ENCODE measurements at places on chromosomes 2 and 18.

- no peak for DNase-seq
Measured at GRCh38 chr2:11567631-11568031, 33.8 kb downstream of the GREB1 start.

- no peak for DNase-seq
Measured at GRCh38 chr18:21474621-21475020, 125.9 kb downstream of the ESCO1 start.

- DNase-seq: peak; percentile 4
Measured at GRCh38 chr2:187168720-187169713, 279.0 kb downstream of the CALCRL start.

DNA sequence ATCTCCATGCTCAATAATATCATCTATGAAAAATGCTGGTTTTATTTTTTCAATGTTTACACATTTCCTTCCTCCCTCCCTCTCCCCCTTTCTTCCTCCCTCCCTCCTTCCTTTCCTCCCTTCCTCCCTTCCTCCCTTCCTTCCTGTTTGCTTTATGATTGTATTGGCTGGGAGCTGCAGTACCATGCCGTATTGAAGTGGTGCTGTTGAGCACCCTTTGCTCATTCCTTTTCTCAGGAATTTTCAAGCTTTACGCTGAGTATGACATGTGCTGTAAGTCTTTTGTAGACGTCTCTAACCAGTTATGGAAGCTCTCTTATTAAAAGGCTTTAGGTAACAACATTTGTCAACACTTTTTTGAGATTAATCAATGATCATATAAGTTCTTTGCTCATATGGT lies 100.4 kb downstream of the SNTG2 start:
- DNase-seq: peak; percentile 70

DNA sequence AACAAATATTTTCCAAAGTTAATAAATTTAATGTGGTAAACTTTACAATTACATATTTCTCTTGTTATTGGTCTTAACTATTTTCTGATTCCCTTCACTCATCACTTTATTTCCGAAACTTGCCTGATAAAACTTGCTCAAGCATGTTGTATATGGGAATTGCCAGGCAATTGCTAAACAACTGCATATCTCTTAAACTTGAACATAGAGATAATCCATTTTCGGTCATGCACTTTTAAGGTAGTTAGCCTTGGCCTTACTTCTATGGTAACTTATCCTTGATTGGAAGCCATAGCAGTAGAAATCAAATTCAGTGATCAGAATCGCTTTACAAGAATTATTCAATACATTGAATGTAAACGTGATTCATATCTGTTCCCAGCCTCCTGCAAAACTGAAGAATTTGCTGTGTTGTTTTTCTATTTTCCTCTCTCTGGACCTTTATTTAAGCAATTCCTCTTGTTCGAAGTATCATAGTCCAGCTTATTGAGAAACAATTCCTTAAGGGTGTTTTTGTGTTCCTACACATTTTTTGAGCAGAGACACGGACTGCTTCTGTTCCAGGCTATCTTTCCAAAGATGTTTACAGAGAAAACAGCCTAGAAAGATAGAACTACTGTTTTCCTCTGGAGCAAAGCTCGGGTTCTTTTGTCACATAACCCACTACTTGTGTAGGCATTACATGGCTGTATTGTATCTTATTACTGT lies 674.3 kb downstream of the IRS1 start:
- DNase-seq: no peak

DNA sequence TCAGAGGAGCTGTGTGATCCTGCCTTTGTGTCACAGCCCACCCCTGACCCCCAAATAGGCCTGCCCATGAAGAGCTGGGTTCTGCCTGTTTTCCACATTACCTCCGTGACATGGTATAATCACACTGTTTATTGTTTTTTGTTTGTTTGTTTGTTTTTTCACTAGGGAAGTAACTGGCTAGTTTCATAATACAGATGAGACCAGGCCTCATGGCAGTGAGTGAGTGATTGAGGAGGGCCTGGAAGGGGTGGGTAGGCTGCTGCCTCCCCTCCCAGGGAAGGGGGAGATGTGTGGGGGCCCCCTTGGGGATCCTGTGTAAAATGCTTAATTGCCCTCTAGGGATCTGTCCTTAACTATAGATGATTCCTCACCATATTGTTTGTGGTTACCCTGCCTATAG lies 190.5 kb downstream of the LDLRAD4 start:
- DNase-seq: no peak

DNA sequence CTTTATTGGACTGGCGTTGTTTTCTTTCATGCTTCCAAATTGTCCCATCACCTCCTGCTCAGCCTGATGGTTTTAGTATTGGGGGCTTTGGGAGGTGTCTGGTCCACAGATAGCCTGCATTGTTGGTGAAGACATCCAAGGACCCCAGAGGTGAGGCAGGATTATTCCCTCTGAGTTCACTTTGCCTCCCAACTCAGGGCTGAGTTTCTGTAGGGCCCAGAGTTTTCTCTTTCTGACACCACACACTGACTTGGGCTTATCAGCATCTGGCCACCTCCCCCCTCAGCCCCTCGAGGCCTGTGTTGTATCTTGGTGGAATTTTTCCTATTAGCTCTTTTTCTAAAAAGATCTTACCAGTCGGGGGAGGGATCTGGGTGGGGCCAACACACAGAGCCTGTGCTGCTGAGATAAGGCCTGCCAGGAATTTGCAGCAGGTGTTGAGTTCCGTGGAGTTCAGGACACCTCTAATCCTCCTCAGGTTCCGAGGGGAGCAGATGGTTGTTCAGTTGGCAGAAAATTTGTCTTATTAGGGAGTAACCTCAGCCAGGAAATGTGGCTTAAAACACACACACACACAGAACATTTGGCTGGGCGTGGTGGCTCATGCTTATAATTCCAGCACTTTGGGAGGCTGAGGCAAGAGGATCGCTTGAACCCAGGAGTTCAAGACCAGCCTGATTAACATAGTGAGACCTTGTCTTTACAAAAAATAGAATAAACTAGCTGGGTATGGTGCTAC lies 7.3 kb downstream of the EMILIN2 start:
- DNase-seq: no peak

DNA sequence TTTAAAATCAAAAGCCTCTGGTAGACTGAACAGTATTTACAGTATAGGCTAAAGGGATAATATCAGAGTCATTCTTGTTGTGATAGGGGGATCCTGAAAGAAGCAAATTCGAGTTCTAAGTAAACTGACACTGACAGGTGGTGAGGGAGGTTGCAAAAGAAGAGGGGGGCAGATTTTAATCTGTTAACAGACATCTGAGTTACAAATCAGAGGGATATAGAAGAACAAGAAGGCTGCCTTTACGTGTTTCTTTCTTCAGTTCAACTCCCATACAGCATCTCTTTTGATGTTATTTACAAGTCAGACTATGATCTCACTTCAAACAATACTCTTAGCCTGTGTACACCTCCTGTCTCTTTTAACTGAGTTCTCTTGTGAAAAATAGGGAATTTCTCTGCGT lies 16.3 kb upstream of the ITGA4 start:
- DNase-seq: no peak

DNA sequence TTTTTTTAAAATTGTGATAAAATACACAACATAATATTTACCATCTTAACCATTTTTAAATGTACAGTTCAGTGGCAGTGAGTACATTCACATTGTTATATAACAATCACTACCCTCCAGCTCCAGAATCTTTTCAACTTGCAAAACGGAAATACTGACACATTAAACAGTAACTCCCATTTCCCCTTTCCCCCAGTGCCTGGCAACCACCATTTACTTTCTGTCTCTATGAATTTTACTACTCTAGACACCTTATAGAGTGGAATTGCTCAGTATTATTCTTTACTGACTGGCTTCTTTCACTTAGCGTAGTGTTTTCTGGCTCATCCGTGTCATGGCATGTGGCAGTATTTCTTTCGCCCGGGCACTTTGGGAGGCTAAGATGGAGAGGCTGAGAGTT lies 32.6 kb downstream of the FASTKD2 start:
- no peak for DNase-seq

GRCh38 chr2:75224636-75225094 lies 25.3 kb upstream of the TACR1 start:
- DNase-seq: peak; percentile 70

DNA sequence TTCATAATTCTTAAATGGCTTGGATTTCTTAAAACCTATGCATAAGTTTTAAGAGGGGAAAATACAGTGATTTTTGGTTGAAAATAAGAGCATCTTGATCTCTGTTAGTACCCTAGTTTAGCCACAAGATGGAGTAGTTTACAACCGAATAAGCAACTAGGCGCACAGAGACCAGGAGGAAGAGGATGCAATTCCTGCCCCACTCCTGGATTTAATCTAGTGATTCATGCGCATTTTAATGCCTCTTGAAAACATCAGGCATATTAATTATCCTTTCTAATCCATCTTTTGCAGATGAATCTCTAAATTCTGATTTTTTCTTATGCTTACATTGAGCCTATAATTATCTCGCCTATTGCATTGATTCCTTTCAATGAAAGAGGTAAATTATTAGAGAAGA lies 76.7 kb downstream of the MRPS9 start:
- peak; percentile 78 for DNase-seq

DNA sequence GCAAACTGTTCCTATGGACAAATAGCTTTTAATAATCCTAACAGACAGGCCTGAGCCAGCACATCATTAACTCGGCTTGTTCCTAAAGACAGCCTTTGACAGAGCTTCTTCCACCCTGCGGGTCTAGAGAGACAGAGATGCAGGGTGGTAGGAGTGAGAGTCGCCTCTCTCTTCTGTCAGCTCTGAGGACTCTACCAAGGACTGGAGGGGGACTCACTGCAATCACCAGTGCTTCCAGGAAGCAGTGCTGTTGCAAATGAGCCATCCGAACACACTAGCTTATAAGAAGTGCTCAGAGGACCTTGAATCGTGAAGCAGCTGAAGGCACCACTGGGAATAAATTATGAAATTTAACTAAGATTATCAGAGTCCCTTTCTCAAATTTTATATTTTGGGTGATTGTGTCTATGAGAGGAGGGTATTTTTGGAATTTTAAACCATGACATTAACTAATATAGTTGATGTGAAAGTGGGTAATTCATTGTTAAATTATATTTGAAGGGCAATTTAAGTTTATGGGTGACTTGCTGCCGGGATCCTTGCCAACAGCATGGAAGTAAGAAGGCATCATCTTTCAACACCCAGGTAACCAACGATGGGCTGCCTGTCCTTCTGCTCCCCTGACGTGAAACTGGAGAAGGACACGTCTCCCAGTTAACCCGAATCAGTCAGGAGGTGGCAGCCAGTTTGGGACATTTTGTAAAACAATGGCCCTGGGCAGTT lies 43.6 kb upstream of the PXDN start:
- peak; percentile 62 for DNase-seq

DNA sequence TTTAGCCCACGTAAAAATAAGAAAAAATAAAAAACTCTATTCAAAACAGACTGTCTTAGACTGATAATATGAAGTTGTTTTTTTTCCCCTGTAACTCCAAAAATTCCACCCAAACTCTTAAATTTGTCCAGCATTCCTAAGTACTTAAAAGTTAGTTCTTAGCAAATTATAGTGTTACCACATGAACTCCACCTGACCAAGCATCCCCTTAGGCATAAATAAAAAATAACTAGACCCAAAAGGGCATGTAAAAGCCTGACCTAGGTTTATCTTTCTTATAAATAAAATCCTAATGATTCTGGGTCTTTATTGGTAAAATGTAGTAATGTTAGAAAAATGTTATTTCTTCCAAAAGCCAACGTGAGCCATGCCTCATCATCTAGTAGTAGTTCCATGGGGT lies 54.3 kb downstream of the TTC21B start:
- no peak for DNase-seq

DNA sequence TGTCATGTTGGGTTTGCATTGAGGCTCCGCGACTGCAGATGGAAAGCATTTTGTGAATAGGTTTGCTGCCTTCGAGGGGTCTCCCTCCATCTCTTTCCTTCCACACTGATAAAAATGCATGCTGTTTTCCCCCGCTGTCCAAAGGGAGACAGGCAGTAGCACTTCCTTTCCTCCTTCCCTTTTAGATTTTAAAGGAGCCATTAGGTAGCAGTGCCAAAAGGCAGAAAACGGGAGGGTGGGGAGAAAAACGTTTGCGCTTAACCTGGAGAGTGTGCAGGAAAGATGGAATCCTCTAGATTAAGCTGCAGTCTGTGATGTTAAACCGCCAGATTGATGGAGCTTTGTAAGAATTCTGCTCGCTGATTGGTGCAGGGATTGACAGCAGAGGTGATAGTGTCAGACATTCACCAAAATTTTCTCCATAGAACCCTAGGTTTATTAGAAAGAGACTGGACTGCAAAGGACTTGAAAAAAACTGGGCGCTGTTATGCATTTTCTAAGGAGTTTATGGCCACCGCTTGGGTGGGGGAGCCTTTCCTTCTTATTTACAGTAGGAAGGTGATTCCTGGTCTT lies 688 bp downstream of the MAPRE2 start:
- DNase-seq: peak; percentile 86

DNA sequence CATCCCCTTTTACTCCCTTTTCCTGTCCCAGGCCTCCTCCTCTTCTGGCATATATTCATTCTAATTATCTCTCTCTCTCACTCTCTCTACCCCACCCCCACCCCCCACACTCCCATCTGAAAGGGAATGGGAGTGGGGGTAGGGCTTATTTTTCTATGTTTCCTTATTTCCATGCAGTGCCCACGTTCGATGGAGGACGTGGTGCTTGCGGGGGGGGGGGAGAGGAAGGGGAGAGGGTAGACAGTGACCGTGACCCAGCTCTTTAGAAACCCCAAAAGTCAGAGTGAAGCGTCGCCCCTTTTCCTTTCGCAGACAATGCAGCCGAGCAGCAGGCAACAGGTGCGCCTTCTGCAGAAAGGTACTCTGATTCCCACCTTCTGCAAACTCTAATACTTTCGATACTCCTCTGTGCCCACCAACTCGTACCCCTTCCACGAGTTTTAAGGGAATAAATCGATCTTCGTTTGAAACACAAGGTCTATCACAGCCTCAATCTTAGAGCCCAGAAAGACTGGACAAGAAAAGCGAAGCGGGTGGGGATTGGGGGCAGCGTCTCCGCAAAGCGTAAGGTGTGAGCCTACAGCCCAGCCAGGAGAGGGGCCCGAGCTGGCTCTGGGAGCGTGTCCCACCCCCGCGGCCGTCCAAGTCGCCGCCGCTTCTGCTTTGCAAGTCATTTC lies 891 bp upstream of the NR4A2 start:
- DNase-seq: no peak

DNA sequence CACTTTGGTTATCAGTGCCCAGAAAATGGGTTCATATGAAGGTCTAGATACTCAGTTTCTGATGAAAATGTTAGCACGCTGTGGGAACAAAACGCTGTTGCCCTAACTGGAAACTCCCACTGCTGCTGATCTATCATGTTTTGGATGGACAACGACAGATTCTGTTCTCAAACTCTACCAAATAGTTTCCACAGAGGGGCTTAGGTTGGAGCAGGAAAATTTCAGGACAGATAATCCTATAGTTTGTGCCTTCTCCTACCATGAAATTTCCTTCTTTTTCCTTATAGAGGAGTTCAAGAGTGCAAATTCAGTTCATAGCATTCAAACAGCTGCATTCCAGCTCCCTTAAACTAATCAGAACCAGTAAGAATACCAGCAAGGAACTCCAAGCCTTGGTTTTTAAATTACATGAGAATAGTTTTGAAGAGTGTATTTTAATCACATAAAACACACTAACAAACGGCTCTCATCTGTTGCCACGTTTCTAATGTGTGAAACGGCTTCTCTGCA lies 58.7 kb upstream of the RALBP1 start:
- DNase-seq: no peak

- DNase-seq: peak; percentile 16
Measured at GRCh38 chr18:11741505-11742145, 52.6 kb downstream of the GNAL start.

All from NCI-H510A treated with DMSO at 0.1 percent for 48 hours (cell line).